ENCODE measurements at places on chromosomes 2 and 18.

- no peak for DNase-seq
These were observed 118.0 kb downstream of the PLB1 start for GRCh38 chr2:28613633-28614501.

- no peak for DNase-seq
These were observed 104.6 kb downstream of the EVA1A start for GRCh38 chr2:75456111-75456510.

DNA sequence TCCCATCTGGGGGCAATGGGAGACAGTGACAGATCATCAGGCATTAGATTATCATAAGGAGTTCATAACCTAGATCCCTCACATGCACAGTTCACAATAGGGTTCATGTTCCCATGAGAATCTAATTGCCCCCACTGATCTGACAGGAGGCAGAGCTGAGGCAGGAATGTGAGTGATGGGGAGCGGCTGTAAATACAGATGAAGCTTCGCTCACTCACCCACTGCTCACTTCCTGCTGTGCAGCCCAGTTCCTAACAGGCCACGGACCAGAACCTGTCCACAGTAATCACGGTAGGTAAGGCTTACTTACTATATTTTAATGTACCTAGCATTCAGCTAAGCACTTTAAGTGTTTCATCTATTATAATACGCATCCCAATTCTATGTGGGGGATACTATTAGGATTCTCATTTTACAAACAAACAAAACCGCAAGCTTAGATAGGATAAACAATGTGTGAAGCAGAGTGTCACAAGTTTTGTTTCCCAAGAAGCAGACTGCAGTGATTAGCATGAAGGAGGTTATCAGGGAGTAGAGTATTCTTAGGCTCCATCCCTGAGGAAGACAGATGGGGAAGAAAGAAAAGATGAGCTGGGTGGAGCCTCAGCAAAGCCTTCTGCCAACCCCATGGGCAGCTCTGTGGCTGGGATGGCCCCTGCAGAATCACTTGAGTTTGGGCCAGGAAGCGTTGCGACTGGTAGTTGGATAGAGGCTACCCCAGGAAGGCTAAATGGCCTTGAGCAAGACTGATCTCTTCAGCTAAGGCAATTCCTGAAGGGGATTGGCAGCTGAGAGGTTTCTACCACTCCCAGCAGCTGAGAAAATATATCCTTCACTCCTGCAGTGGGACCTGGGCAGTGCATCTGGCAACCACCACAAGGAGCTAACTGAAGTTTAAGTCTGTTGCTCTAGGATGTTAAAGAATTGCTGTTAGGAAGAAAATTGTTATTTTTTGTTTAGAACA, 133.1 kb downstream of the MREG start:
- DNase-seq = no peak

DNA sequence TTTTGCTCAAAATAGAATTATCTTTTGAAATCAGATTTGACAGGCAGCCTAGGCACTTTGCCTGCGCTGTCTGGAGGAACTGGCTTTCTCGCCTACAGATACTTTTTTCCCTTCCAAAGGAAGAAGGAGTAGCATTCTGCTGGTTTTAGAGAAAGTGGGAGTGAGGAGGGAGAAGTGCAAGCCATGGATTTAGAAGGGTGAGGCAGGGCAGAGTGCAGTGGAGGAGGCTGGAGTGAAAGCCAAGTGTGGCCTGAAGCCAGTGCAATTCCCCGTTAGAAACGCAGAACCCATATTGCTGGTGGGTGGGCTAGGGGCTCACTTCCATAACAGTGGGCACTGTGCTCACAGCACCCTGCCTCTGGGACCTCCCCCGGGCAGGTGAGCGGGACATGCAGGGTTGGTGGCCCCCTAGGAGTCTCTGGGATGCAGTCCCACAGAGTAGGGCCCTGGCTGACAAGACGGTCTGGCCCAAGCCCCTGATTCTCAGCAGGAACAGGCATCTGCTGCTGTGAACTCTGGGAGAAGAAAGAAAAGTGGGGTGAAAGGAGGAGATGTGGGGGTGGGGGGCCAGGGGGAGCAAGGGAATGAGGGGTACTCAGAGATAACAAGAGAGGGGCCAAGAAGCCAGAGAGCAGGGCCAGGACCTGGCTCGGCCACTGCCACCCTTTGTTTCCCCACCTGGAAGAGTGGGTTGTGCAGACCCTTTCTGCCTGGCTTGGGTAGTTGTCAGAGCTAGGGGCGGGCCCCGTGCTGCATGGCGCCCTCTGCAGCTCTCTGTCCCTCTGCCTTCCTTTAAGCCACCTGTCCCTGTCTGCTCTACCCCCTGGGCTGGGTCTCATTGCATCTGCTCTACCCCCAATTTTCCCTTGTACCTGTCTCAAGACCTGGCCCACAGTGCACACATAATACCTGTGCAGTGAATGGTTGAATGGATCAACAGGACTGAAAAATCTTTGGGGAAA, 273.5 kb upstream of the HS6ST1 start:
- DNase-seq = no peak

- DNase-seq = no peak
These were observed 154.9 kb downstream of the CTIF start for GRCh38 chr18:48693625-48694262.

DNA sequence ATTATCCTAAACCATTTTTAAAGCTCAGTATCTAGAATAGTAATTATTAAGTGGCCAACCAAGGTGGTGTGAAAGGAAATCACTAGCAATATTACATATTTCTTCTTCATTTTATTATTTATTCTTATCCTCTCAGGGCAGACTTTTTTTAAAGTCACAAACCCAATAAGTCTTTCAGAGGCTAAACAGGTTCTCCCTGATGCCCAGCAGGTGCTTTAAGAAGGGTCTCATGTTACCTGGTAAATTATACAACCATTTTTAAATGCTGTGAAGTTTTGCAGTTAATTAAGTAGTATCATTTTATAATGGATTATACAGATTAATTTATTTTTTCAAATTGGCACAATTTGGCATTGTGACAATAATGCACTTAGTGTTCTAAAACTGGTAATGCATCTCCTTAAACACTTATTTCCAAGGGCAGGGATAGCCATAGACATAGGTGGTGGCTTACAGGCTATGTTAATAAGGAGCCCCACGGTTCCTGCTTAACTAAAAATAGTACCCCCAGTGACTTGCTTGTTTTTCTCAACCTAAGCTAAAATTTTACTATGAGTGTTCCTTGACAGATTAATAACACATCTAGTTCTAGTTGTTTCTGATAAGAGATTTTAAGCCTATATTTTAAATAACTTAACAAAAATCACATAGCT, 67.0 kb downstream of the PMS1 start:
- DNase-seq = no peak

DNA sequence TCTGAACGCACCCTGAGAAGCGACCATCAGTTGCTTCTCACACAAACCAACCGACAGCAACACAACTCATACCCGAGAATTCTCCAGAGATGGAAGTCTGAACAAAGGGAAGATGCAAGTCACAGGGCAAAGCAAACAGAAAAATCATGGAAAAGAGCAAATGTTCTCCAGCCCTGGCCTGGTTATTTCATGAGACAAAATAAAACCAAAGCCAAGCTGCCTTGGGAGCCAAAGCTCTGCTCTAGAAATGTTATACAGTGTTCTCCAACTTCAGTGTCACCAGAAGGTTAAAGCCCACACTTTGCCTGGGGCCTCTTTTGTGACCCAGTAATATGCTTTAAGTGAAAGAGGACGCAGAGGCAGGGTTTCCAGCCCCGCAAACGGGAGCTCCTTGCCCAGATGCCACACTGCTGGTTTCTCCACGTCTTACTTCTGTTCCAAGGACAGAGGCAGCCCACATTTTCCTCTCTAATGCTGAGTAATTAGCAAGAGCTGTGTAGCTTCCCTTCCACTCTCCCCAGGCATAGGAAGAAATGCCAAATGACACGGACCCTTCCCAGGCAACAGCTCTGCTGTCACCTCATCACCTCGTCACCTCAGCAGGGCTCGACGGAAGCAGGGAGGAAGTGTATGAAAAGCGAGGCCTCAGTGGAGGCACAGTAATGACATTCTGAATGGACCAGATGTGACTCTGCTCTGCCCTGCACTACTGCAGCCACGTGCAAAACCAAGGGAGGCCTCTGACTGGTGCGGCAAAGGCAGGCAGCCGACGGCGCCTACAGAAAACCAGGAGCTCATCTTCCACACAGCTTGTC, 64.7 kb downstream of the FBXO15 start:
- no peak for DNase-seq

DNA sequence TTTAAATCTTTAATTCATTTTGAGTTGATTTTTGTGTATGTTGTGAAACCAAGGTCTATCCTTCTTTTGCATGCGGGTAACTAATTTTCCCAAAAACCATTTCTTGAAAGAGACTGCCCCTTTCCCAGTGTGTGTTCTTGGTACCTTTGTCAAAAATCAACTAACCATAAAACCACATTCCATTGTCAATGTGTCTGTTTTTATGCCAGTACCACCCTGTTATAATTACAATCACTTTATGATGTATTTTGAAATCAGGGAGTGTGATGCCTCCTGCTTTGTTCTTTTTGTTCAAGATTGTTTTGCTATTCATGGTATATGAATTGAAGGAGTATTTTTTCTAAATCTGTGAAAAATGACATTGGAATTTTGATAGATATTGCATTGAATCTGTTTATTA, 689.6 kb downstream of the TSN start:
- DNase-seq = no peak

GRCh38 chr2:113234721-113235346, 43.9 kb downstream of the PAX8 start:
- no peak for DNase-seq

DNA sequence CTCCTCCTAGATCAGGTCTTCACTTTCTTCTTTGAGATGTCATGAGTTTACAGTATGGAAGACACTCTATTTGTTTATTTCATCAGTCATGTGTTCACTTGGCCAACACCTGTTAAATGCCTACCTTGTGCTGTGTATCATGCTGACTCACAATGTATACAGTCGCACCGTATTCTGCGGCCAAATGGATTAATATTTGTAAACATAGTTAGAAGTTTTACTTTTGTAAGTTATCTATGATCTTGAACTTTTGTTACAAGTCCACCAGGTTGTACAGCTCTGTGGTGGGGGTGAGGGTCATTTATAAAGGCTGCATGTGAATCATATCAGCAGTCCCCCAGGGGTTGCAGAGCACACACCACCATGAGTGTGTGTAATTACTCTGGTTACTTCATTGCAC, 408.7 kb upstream of the NRP2 start:
- DNase-seq = no peak

DNA sequence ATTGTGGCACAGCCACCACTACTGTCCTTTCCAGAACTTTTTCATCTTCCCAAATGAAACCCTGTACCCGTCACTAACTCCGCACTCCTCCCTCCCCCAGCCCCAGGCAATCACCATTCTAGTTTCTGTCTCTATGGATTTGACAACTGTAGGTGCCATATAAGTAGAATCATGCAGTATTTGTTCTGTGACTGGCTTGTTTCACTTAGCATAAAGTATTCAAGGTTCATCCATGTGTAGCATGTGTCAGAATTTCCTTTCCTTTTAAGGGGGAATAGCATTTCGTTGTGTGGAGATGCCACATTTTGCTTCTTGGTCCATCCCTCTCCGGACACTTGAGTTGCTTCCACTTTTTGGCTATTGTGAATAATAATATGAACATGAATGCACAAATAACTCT, 842 bp upstream of the CKAP2L start:
- DNase-seq = no peak

- no peak for DNase-seq
These were observed 113.2 kb downstream of the BCL11A start for GRCh38 chr2:60440079-60440766.

DNA sequence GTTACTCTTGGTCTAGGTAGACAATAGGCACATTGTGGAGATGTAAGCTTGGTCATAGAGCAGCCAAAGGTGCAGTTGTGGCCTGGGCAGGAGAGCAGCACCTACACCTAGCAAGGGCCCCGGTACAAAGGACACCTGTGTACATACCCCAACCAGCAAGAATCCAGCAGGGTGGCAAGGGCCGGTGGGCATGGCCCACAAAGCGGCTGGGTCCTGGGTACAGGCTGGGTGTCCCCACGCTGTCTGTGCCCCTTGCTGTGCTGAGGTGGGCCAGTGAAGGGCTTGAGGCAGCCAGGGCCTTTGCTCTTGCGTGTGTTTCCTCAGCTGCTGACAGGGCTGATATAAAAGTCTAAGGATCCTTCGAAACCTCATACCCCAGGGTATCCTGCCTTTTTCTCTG, 501.8 kb downstream of the EIPR1 start:
- no peak for DNase-seq

- DNase-seq = no peak
These were observed 17.2 kb upstream of the KLF7 start for GRCh38 chr2:207182911-207183310.

DNA sequence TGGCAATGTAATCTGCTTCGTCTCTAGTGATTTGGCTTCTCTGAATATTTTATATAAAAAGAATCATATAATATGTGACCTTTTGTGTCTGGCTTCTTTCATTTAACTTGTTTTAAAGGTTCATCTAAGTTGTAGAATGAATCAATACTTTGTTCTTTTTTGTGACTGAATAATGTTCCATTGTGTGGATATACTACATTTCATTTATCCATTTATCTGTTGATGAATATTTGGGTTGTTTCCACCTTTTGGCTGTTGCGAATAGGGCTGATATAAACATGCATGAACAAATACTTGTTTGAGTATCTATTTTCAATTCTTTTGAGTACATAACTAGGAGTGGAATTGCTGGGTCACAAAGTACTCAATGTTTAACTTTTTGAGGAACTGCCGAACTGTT, 63.8 kb upstream of the TNP1 start:
- DNase-seq = no peak

DNA sequence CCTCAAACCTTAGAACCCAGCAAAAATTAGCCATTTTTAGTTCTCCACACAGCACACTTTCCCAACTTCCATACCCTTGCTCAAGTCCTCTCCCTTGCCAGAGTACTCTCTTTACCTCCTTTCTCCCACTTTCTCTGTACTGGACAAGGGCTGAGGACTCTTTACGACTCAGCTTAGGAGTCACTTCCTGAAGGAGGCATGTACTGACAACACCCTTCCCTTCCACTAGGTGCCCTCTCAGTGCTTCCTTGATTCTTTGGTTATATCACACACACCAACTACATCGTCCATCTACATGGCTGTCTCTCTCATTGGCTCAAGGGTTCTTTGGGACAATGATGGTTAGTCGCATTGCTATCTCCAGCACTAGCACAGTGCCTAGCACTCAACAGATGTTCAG, 5.2 kb upstream of the C18orf63 start:
- DNase-seq = no peak

- no peak for DNase-seq
These were observed 88.2 kb upstream of the MCFD2 start for GRCh38 chr2:47003641-47004427.

GRCh38 chr2:138201286-138201685, 237.0 kb downstream of the HNMT start:
- no peak for DNase-seq

GRCh38 chr2:134466141-134466540, 212.3 kb downstream of the MGAT5 start:
- DNase-seq = no peak

DNA sequence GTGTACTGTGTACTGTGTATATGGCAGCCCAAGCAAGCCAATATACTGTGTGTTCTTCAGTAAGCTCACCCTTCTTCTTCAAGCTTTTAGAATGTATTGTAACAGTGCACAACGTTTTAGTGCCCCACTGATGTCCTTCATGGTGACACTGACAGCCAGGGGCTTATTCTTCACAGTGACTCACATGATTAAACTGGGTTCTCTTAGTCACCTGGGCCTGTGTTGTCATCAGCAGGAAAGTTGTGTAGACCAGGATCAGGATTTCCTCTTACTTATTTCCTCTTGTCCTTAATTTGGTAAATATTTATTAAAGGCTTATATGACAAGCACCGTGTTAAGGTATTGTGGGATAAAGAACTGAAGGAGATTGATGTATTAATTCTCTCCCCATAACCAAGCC, 67.9 kb upstream of the THOC1 start:
- no peak for DNase-seq

GRCh38 chr2:99285526-99285925, 15.5 kb downstream of the LYG1 start:
- no peak for DNase-seq

- DNase-seq = no peak
These were observed 526.4 kb downstream of the DPP10 start for GRCh38 chr2:114968748-114969400.

All from D721Med (cell line).